ENCODE measurements at places on chromosomes 5 and 9.

DNA sequence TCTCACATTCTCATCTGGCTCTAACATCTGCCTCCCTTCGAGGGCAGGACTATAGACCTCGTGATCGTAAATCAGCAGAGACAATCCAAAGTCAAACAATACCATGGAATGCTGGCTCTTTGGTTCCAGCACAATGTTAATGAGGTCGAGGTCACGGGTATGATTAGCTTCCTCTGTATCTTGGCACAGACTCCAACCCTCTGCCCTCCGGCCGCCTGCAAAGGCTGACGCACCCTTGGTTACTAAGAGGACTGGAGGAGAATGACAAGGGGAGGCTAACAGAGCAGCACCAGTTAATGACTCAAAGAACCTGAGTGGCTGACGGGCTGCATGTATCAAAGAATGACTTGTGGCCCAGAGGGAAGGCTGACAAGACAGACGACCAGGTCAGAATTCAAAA lies 10.1 kb downstream of the LHFPL2 start:
- DNase-seq, result no peak

- DNase-seq, result no peak
These were observed 109.9 kb downstream of the NUDT12 start for GRCh38 chr5:103452666-103453065.

DNA sequence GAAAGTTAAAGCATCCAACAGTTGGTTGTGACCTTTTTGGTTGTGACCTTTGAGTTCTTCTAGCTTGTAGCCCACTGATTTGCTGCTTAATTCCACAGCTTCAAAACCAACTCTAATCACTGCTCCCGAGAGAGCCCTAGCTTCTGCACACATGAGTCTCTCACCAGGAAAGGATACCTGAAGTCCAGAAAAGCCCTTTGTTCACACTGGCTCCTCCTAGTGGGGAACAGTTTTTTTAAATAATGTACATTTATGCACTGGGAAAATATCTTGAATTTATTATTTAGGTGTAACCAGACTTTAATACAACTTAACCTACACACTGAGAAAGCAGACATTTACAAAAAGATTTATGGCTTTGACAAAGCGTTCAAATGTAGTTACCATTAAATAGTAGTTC lies 120.2 kb upstream of the CCDC152 start:
- DNase-seq, result no peak

DNA sequence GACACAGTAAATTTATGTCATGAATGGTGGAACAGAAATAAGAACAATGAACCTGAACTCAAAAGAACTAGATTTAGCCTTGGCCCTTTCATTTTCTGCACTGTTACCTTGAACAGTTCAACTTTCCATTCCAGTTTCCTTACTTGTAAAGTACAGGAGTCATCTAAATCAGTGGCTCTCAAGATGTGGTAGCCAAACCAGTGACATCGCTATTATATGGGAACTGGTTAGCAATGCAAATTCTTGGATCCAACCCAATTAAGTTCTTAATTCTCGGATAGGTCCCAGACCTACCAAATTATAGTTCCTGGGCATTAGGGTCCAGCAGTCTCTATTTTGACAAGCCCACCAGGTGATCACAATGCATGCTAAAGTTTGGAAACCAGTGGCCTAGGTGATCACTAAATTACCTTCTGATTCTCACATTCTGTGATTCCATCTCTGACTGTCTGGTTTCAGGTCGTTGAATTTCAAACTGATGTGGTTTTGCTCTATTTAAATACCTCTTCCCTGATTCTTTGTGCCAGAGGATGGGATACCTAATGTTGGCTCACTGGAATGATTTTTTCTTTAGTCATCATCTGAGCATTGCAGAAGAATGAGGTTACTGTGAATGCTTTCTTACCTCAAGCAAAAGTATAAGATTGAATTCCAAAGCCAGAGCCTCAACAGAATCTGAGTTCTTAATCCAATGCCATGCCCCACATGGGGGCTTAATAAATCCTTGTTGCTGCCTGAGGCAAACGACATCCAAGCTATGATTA lies 253.8 kb downstream of the ENC1 start:
- no peak for DNase-seq

DNA sequence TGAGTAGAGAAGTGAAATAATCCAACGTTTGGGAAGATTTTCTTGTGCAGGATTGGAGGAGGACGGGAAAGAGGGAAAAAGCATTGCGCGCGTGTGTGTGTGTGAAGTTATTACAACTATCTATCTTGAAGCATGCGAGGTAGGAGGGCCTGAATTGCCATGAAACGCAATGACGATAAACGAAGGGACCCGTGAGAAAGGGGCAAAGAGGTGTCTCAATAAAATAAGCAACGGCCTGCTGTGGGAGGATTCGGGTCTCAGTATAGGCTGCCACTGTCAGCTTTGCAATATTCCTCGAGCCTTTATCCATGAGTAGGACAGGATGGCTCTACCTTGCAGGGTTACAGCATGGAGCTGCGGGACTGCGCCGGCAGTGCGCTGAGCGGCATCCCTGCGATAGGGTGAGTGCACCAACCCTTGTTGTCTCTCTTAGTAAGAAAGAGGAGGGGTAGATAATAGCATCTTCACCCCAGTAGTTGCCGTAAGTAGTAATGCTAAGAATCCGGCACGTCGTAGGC lies 631 bp upstream of the RCL1 start:
- DNase-seq, result no peak

GRCh38 chr5:2110137-2110933 lies 227.6 kb upstream of the IRX4 start:
- no peak for DNase-seq

DNA sequence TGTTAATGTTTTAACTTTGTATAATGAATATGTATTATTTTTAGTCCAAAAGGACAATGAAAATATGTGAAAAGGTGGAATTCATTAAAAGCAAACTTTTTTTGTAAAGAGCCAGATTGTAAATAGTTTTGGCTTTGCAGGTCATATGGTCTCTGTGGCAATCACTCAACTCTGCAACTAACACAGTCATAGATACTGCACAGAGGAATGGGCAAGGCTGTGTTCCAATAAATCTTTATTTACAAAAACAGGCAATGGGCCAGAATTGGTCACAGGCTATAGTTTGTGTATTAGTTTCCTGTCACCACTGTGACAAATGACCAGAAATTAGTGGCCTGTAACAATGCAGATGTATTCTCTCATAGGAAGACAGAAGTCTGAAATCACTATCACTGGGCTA lies 125.4 kb upstream of the PTCH1 start:
- DNase-seq, result no peak

All from stimulated activated CD4-positive, alpha-beta T cell treated with anti-CD3 and anti-CD28 coated beads, Interleukin-15, amount 100 ng/mL, for 48 hours (primary cell).